ENCODE measurements at places on chromosomes 12 and 14. TPM values are rescaled to one million over a fixed set of nuclear protein-coding genes. Genes with fewer than 3 reads are reported as not detected.

GRCh38 chr12:47813511-47814196, 6.0 kb downstream of the HDAC7 start:
- ATAC-seq: peak; percentile 8

Gene MAP1LC3B2
- total RNA-seq: 2.3 TPM

- no peak for ATAC-seq
Observed at GRCh38 chr12:95351748-95352147, 122.2 kb upstream of the METAP2 start.

Gene NTF3
- 2.0 TPM for total RNA-seq

Gene KRT80
- 17.9 TPM for total RNA-seq

DNA sequence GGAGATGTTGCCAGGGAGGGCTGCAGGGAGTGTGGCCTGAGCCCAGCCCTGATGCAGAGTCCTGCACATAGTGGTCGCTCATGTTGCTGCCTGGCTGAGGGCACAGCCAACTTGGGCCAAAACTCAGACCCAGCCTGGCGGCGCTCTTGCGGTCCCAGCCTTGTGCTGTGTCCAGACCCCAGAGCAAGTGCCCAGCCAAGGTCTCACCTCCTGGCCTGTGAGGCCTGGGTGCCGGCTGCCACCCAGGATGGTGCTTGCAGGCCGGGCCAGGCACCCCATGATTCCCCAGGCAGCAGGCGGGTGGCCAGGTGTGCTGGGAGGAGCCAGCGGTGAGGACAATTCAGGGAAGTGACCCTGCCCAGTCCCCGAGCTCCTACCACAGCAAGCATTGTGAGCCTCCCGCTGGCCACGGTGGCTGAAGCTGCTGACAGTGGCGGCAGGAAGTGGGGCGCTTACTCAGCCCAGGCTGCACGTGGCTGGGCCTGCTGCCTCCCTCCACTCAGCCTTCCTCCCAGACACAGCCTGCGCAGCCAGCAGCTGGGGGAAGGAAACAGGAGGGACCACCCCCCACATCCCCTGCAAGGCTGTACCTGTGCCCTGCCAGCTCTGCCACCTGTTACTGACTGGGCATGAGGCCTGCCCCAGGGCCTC, 17.7 kb upstream of the PGF start:
- ATAC-seq: peak; percentile 76

Gene NUP107
- total RNA-seq: 27.0 TPM

GRCh38 chr12:62933220-62933601, 1.7 kb downstream of the PPM1H start:
- no peak for ATAC-seq

DNA sequence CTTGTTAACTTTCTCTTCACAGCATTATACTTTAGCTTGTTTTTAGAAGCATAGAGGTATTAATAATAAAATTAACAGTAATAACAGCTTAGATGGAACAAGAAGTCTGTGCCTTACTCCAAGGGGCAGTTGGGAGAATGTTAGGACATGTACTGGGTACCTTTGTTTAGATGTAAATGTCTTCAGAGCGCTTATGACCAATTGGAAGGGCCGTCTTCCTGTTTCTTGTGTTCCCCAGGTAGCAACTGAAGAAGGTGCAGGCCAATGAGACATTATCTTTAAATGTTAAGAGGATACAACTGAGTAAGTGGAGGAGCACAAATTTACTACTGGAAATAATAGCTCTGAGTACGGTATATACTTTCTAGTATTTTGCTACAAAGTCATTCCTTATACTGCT, 180.9 kb upstream of the SYT1 start:
- ATAC-seq: no peak

GRCh38 chr14:74219277-74220205, 19.7 kb upstream of the VSX2 start:
- ATAC-seq: no peak

DNA sequence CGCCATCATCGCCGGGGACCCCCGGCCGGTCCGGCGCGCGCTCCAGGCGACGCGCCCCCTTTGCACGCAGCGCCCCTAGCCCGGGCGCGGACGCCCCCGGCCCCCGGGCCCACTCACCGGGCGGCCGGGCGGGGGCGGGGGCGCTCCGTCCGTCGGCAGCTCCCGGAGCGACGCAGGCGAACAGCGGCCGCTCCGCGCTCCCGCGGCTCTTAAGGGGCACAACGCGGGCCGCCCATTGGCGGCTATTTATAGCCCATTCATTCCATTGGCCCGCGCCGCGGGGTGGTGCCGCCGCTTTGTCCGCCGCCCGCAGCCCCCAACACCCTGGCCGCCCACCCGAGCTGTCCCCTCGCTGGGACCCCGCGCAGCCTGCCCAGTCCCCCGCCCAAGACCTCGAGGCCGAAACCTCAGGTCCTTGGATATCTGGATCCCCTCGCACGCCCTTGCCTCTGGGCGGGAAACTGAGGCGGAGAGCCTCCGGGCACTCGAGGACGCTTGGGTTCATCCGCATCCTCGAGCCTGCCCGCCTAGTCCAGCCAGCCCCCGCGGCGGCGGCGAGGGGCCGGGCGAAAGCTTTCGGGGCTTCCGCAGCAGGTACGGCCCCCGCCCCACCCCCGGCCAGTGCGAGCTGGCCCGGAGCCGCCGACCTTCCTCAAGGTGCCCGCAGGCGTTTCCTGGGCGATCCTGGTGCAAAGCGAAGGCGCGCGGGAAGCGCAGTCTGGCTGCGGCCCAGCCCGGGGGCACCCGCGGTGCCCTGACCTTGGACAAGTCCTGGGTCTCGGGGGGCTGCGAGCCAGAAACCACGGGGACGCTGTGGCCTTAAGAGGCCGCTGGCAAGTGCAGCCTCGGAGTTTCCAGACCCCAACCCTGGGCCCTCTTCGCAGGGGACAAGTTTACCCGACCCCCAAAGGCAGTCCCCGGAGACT, at the start of gene CKB:
CKB (minus strand) TSS at position 182 of the 926 bp plus-strand sequence. CDS start 337 bp downstream, outside the sequence.
- no peak for ATAC-seq

DNA sequence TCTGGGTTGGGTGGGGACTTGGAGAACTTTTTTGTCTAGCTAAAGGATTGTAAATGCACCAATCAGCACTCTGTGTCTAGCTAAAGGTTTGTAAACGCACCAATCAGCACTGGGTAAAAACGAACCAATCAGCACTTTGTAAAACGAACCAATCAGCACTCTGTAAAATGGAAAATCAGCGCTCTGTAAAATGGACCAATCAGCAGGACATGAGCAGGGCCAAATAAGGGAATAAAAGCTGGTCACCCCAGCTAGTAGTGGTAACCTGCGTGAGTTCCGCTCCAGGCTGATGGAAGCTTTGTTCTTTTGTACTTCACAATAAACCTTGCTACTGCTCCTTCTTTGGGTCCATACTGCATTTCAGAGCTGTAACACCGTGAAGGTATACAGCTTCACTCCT, 1.7 kb upstream of the ACOT2 start:
- ATAC-seq: no peak

GRCh38 chr14:75167325-75167724, 9.1 kb downstream of the TMED10 start:
- no peak for ATAC-seq

- no peak for ATAC-seq
Observed at GRCh38 chr12:56165369-56165768, 7.2 kb downstream of the MYL6 start.

GRCh38 chr12:22532317-22532716, 12.0 kb downstream of the C2CD5 start:
- no peak for ATAC-seq

GRCh38 chr12:132248453-132249167, 80.8 kb downstream of the GALNT9 start:
- no peak for ATAC-seq

- ATAC-seq: no peak
Observed at GRCh38 chr14:37411079-37411735, 183.8 kb downstream of the FOXA1 start.

Gene ZFHX2
- 0.44 TPM for total RNA-seq

DNA sequence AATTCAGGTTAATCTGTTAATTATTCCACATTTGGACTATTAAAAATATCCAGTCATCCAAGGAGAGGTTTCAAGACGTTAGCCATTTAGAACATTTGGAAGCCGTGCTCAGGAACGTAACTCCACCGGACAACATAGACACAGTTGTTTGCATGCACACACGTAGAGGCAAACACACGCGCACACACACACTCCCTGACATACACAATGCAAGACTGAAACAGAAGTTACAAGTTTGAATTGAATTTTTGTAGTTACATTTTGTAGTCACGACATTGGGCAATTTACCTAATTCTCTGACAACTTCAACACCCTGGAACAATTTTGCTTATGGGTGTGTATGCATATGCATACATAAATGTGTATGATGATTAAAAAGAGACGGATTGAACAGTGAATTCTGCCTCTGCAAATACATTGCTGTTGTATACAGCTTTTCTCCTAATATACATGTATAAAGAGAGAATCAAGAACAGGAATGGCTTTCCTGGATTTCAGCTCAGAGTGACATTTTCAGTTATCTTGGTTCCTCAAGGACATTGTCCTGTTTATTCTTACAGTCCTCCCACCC, 298.8 kb downstream of the LRFN5 start:
- no peak for ATAC-seq

DNA sequence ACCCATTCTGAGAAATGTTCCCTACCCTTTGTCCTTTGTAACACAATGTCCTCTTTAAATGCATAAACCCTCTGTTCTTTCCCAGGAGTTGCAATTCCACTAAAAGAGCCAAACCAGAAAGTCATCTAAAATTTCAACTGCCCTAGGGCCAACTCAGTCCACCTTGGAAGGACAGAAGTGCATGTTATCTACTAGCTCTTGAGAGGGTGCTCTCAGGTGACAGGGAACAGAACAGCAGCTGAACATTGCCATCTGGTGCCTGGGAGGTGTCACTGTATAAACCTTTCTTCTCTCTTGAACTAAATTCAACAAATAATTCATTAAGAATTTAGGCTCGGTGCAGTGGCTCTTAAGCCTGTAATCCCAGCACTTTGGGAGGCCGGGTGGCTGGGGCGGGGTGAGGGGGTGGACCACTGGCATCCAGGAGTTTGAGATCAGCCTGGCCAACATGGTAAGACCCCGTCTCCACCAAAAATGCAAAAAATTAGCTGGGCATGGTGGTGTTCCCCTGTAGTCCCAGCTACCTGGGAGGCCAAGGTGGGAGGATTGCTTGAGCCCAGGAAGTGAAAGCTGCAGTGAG, 10.3 kb upstream of the FERMT2 start:
- ATAC-seq: peak; percentile 75

Gene STRN3
- total RNA-seq: 24.5 TPM

Gene IKBIP
- 4.1 TPM for total RNA-seq

- no peak for ATAC-seq
Observed at GRCh38 chr12:57524814-57525614, 2.4 kb downstream of the MBD6 start.

- no peak for ATAC-seq
Observed at GRCh38 chr12:118064608-118065007, 3.6 kb upstream of the WSB2 start.

Gene TGM1
- total RNA-seq: 1,652 TPM

- ATAC-seq: no peak
Observed at GRCh38 chr12:132510111-132510724, 20.3 kb downstream of the FBRSL1 start.
